ENCODE measurements at places on chromosomes 16 and 17. TPM values are rescaled to one million over a fixed set of nuclear protein-coding genes. Genes with fewer than 3 reads are reported as not detected.
A peak's percentile ranks its signal among the peaks of the same experiment; 100 is the strongest.

KCNH6 gene
- total RNA-seq = not detected

ABHD15 gene
- 6.8 TPM for total RNA-seq

HOXB1 gene
- total RNA-seq = not detected

DNA sequence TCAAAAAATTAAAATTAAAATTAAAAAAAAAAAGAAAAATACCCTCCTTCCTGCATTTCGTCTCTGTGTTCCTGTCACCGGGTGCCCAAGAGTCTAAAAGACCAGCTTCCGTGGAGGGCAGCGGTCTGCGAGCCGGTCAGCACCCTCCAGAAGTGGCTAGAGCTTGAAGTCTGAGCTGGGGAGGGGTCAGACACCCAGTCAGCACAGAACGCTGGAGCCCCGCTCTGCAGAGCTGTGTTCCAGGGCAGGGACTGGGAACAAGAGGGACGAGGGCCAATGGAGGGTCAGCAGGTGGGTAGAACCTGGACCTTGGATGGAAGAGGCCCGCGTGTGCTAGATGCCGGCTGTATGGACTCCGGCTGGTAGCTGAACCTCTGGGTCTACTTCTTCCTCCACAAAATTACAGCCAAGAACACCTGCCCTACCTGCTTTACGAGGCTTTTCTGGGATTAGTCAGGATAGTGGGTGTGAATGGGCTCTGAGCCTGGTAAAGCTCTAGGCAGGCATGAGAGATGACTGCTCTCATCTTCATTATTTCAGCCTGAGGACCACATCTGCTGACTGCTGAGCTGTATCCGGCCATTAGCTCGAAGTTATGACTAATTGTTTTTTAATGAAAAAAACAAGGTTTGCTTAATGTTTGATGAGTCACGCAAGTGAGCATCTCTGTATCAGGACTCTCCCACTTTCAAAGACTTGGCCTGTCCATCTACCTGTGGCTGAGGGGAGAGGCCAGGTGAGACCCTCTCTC lies 5.9 kb downstream of the TRPV1 start:
- no peaks in the 10 kb centered on the region for H3K36me3 ChIP-seq
- DNase-seq = no peak
- H3K4me3 ChIP-seq = no peak overlapping the region
- no peaks in the 10 kb centered on the region for H3K4me1 ChIP-seq
- H3K27me3 ChIP-seq = no peaks in the 10 kb centered on the region
- no peak overlapping the region for H3K27ac ChIP-seq

DNA sequence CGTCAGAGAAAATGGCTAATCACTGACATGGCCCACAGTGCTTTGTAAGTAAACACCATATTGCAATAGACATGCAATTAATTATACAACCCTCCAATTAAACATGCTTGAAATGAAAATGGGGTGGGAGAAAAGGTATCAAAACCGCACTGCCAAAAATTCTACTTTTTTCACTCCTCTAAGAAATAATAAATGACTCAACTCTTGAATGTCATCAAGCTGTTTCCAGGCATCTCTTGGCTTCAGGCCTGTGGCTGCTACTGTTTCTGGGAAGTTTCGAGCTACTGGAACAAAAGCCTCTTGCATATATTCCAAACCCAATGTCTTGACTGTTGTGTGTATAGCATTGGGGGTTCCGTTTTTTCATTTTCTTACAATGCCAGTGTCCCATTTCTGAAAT lies 412.6 kb downstream of the RBFOX1 start:
- H3K36me3 ChIP-seq = no peaks in the 10 kb centered on the region
- no peaks in the 10 kb centered on the region for H3K4me1 ChIP-seq
- no peak overlapping the region for H3K27ac ChIP-seq
- H3K27me3 ChIP-seq = no peaks in the 10 kb centered on the region
- DNase-seq = no peak
- no peak overlapping the region for H3K4me3 ChIP-seq

DNA sequence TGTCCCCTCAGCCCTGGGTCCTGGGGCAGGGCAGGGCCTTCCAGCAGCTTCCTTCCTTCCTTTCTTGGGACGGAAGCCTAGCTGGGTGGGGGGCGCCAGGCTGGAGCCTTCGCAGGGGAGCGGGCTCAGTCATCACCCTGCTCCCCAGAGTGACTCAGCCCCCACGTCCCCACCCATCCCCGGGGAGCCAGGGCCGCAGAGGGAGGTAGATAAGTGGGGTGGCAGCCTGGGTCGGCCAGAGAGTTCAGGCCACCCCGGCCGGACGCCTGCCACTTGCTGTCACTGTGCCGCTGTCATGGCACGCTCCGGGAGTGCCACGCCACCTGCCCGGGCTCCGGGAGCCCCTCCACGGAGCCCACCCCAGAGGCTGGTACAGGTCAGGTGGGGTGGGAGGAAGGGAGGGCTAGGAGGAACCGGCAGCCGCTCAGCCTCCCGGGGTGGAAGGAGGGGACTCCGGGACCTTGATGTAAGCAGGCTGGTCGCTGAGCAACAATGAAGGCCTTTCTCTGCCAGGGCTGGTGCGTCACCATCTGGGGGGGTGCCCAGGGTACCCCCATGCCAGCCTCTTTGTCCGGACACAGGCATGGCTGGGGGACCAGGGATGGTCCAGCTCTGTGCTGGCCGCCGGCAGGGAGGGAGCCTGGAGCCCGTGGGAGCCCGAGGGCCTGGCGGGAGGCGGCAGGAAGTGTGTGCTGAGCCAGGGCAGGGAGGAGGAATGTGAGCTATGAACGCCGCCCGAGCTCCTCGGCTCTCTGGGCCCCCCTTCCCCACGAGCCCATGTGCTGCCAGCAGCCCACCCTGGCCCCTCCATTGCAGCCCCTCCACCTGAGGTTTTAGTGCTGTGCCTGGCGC lies 6.6 kb downstream of the NHERF2 start:
- peaks cover 57% of the 10 kb centered on the region for H3K4me1 ChIP-seq
- peaks cover 54% of the 10 kb centered on the region for H3K36me3 ChIP-seq
- DNase-seq = peak; percentile 78
- peak overlapping the region; percentile 50 for H3K4me3 ChIP-seq
- H3K27me3 ChIP-seq = no peaks in the 10 kb centered on the region
- peak overlapping the region; percentile 85 for H3K27ac ChIP-seq

DNA sequence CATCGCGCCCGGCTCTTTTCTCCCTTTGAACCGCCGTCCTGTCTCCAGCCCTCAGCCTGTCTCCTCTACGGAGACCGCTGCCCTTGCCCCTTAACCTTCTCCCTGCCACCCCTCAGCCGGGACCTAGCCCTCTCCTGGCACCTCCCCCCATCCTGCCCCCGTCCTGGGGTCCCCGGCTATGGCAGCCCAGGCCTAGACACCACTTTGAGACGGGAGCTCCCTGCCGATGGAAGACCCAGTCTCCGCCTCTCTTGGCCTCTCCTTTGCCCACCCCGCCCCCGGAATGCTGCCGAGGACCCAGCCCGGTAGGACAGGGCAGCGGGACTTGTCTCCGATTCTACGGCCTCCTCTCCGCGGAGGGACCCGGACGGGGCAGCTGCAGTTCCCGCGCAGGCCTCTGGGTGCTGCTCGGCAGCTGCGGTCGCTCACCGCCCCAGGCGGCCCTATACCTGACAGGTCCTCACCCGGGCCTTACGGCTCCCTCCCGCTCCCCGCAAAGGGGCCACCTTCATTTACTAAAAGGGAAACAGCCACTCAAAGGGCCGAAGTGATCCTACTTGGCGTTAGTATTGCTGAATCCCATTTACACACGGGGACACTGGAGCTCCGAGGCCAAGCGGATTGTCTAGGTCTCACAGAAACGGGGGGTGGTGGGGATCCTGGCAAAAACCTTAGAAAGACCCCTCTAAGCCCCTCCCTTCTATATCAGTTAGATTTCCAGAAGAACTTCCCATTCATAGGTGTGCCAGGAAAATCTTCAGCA lies 32.6 kb upstream of the TAC4 start:
- H3K27me3 ChIP-seq = peaks cover 67% of the 10 kb centered on the region
- DNase-seq = peak; percentile 77
- peaks cover 6% of the 10 kb centered on the region for H3K4me1 ChIP-seq

GRCh38 chr17:1256699-1257098 lies 13.5 kb upstream of the BHLHA9 start:
- H3K27me3 ChIP-seq = peaks cover 6% of the 10 kb centered on the region
- no peak for DNase-seq
- peaks cover 12% of the 10 kb centered on the region for H3K4me1 ChIP-seq
- no peak overlapping the region for H3K4me3 ChIP-seq
- H3K27ac ChIP-seq = no peak overlapping the region
